ENCODE measurements at places on chromosomes 5 and 9. TPM values are rescaled to one million over a fixed set of nuclear protein-coding genes. Genes with fewer than 3 reads are reported as not detected.

WWC1 gene
- 0.77 TPM for total RNA-seq

CBY3 gene
- 0.91 TPM for total RNA-seq

OCLN gene
- 0.58 TPM for total RNA-seq

ANKRA2 gene
- total RNA-seq = 22.3 TPM

ARL14EPL gene
- total RNA-seq = not detected

- H3K36me3 ChIP-seq = no peaks in the 10 kb centered on the region
- no peak overlapping the region for H3K4me3 ChIP-seq
- H3K27me3 ChIP-seq = no peaks in the 10 kb centered on the region
- no peak overlapping the region for H3K27ac ChIP-seq
- H3K4me1 ChIP-seq = no peaks in the 10 kb centered on the region
Observed at GRCh38 chr9:32928145-32928763, 73.2 kb downstream of the APTX start.

DNA sequence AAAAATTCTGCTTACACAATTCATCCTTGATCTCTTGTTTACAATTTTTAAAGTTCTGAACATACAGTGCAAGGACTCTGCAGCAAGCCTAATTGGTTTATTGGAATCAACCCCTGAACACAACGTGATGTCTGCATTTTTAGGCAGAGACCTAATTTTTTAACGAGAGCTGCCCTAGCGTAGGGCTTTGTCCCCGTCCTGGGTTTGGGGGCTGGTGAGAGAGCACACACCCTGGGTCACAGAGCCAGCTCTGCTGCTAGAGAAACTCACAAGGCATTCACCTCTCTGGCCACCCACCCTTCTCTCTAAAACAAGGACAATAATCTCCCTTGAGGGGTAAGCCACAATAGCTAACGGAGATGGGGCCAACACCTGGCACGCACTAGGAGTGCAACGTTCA lies 28.2 kb downstream of the SH3PXD2B start:
- no peaks in the 10 kb centered on the region for H3K4me1 ChIP-seq
- no peak overlapping the region for H3K27ac ChIP-seq
- H3K4me3 ChIP-seq = no peak overlapping the region
- H3K27me3 ChIP-seq = no peaks in the 10 kb centered on the region
- H3K36me3 ChIP-seq = no peaks in the 10 kb centered on the region

DNA sequence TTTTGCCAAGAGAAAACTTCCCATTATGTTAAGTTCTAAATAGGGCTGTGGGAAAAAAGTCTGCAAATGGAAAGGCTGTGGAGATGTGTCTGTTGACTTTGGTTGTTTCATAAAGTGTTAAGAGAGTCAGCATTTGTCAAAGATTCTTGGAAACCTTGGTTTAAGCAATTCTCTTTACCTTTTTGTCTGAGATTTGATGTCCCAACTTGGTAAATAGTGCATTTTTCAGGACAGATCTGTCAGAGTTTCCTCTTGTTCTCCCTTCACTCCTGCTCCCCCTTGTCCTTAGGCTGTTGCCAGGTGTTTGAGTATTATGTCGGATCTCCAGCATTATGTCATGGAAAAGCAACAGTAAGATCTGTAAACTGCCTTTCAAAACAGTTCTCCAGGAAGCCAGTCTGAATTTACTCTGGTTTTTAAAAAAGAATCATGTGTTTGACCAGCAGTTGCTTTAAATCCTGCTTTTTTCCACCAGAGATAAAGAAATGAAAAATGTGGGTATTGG lies 79.1 kb upstream of the ADAMTSL1 start:
- no peaks in the 10 kb centered on the region for H3K4me1 ChIP-seq
- no peaks in the 10 kb centered on the region for H3K27me3 ChIP-seq
- H3K4me3 ChIP-seq = no peak overlapping the region
- no peak for DNase-seq
- no peak overlapping the region for H3K27ac ChIP-seq

DNA sequence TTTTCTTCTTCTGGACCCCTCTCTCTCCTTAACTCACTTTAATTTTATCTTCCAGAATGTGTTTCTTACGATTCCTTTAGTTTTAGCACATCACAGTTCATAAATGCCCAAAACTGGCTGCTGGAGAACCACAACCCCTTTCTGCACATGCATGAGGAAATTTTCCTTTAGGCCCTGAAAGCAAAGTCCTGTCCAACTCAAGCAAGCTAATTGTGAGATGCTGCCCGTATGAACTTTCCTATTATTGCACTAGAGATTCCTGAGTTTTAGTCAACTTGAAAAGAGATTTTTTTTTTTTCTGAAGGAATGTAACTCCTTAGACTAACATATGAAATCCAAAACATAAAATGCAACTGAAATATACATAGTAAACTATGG lies 52.1 kb upstream of the DAB2 start:
- H3K4me1 ChIP-seq = no peaks in the 10 kb centered on the region
- no peaks in the 10 kb centered on the region for H3K36me3 ChIP-seq
- H3K27me3 ChIP-seq = no peaks in the 10 kb centered on the region

GRCh38 chr9:84103651-84104377 lies 123.2 kb downstream of the RMI1 start:
- peaks cover 6% of the 10 kb centered on the region for H3K27me3 ChIP-seq
- H3K27ac ChIP-seq = no peak overlapping the region
- DNase-seq = no peak
- H3K36me3 ChIP-seq = no peaks in the 10 kb centered on the region
- H3K4me3 ChIP-seq = no peak overlapping the region
